ENCODE measurements at places on chromosomes 12 and 14.

DNA sequence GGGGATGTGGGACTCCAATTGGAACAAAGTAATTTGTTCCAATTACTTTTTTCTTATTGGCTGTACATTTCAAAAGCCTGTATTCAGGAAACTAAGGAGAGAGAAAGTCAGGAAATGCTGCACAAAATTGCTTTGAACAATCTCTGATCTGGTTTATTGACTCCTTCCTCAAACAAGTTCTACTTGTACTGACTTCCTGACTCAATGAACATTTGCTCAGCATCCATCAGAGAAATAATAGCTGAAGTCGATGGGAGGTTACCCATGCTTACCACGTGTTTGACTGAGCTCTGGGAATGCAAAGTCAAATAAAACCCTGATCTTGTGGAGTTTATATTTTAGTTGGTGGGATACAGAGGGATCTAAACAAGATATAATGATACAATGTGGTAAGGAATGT lies 15.4 kb upstream of the C12orf75 start:
- no peak for DNase-seq

DNA sequence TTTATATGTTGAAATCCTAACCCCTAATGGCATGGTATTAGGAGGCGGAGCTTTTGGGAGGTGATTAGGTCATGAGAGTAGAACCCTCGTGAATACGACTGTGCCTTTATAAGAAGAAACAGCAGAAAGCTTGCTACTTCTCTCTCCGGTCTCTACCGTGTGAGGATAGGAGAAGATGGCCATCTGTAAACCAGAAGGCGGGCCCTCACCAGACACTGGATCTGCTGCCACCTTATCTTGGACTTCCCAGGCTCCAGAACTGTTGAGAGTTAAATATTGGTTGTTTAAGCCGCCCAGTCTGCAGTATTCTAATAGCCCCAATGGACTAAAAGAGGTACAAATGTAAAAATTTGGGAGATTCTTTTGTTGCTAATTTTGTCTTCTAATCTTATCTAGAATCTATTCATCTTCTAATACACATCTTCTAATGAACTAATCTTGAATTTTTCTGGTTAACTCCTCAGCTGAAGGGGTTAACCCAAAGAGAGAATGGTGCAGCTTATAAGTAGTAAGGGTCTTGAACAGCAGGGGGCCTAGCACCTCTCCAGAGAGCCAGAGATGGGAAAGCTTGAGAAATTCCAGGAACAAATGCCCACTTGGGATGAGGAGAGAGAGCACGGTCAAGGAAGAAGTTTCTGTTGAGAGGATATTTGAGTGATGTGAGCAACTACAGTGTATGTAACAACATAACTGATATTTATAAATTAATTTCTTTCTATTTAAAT lies 264.0 kb upstream of the GRIP1 start:
- no peak for DNase-seq

- DNase-seq: no peak
Measured at GRCh38 chr12:39427360-39427808, 15.5 kb downstream of the KIF21A start.

DNA sequence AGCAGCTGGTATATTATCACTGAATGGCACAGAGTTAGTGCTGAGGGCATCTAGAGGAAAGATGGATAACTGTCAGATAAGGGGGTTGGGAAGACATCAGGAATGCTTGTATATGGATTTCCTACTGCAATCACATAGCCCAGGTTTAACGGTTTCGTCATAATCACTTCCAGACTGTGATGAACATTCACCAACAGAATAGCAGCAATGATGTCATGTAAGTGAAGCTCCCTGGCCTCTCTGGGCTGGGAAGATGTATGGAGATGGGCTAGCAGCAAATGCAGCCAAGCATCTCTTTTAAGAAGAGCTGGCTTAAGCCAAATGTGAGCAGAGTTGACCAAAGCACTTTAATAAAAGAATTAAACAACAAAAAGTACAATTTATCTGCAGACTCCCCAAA lies 714.6 kb downstream of the GALC start:
- DNase-seq: no peak

GRCh38 chr14:21880918-21881317 lies 207.3 kb upstream of the OR4E1 start:
- DNase-seq: no peak

DNA sequence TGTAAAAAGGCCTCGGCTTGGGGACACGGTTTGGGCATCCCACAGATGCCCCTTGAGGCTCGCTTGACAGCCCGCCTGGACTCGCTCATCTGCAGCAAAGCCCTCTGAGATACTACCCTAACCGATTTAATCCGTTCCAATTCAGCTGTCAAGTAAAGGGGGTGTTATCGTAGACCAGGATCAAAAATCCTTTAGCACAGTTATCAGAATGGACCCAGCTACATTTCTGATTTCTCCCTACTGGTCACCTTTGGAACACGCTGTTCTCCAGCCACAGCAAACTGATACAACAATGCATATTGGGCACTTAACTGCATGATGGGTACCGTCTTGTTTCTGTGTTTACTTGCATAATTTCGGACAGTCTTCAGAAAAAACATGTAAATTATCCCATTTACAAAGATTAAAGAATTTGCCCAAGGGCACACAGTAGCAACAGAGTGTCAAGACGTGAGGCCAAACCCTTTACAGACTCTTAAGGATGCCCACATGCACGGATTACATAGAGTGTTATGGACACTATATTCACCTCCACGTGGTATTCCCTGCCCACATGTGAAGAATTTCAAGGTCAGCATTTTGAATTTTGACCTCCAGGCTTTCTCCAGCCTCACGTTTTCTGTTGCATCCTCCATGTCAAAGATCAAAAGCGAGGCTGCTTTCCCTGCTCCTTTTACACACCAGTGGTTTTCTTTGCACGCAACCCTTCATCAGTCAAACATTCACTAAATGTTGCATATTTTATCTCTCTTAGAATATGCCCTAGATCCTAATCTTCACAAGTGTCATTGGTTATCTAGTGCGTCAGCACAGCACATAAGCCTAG lies 3.2 kb upstream of the DUSP6 start:
- no peak for DNase-seq

GRCh38 chr14:39426605-39427004 lies 5.6 kb downstream of the FBXO33 start:
- peak; percentile 44 for DNase-seq

GRCh38 chr12:108147279-108147678 lies 18.2 kb downstream of the WSCD2 start:
- no peak for DNase-seq

DNA sequence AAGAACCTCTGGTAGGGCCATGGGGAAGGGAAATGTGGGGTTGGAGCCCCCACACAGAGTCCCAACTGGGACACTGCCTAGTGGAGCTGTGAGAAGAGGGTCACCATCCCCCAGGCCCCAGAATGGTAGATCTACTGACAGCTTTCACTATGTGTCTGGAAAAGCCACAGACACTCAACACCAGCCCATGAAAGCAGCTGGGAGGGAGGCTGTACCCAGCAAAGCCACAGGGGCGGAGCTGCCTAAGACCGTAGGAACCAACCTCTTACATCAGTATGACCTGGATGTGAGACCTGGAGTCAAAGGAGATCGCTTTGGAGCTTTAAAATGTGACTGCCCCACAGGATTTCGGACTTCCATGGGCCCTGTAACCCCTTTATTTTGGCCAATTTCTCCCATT lies 97.8 kb downstream of the HMGA2 start:
- DNase-seq: no peak

DNA sequence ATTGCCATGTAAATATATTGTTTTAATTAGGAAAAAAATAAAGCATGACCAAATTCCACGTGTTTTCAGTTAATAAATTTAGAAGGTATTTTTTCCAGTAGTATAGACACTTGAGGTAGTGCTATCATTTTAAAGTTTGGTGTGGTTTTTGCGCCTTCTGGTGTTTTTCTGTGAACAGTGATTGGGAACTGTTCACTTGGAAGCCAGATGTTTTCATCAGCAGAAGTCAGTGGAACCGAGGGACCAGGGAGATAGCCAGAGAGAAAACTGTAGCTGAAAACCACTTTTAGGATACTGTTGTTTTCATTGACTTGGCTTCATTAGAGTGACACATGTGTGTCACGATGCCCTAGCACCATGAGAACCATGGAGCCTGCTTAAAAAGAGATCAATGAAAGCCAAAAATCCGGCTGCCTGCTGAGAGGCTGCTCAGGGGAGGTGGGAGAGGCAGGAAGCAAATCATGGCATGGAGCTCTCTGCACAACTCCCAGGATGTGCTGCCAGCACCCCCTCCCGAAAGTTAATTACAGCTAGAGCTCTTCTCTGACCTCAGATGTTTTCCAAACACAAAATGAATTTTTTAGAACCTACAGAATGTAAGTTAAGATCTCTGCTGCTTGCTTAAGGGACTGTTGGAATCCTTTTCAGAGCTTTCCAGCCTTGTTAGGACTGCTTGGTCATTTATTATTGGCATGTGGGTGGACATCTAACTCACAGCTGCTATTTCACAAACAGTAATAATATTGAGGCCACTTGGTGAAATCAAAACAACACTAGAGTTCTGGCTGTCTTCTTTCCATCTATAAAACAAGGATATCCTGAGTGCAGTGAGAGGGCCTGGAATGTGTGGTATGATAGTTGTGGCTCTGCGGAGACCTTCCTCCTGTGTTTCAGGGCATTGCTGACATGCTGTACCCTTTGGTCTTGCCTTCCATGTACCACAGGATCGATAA lies 192.3 kb downstream of the ANO4 start:
- peak; percentile 66 for DNase-seq

GRCh38 chr14:61385002-61385685 lies 63.8 kb downstream of the PRKCH start:
- no peak for DNase-seq

DNA sequence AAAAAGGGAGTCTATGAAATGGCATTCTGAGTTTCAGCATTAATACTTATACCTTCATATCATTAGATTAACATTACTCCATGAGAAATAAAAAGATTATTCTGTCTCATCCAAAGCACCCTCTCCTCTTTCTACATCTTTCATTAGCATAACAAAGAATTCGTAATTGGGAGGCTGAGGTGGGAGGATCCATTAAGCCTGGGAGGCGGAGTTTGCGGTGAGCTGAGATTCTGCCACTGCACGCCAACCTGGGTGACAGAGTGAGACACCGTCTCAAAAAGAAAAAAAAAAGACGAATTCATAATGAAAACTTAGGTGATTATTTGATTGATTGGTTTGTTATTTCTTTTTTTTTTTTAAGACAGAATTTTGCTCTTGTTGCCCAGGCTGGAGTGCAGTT lies 1.8 kb upstream of the CDK17 start:
- DNase-seq: no peak

GRCh38 chr12:116916714-116917114 lies 6.0 kb downstream of the FBXW8 start:
- DNase-seq: peak; percentile 52

- DNase-seq: peak; percentile 58
Measured at GRCh38 chr12:123384994-123385376, 1.1 kb downstream of the KMT5A start.

DNA sequence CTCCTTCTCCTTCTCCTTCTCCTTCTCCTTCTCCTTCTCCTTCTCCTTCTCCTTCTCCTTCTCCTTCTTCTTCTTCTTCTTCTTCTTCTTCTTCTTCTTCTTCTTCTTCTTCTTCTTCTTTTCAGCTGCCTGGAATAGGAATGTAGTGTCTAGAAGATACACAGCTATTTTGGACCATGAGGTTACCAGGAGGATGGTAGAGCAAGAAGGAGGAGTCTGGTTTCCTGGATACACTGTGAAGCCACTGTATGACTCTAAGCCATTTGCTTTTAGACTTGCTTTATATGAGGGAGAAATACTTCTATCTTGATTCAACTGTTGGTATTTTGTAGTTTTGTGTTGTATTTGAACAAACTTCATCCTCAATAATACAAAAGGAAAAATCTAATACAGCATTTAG lies 3.0 kb upstream of the MYBPC1 start:
- DNase-seq: no peak

DNA sequence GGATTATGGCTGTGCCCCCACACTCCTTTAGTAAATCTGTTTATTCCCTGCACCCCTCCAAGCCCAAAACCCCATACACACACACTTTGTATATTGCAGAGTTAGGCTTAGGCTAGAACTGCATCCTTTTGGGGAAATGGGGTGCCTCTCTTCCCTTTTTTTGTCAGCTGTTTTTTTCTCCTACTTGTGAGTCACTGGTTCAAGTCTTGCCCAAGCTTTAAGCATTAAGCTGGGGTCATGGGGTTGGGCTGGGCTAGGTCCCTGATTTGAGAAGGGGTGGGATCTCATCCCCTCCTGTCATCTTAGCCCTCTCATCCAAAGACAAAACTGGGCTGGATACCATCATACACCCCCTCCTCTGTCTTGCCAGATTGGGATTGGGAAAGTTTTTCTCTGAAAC lies 1.6 kb downstream of the LRP1 start:
- peak; percentile 66 for DNase-seq

DNA sequence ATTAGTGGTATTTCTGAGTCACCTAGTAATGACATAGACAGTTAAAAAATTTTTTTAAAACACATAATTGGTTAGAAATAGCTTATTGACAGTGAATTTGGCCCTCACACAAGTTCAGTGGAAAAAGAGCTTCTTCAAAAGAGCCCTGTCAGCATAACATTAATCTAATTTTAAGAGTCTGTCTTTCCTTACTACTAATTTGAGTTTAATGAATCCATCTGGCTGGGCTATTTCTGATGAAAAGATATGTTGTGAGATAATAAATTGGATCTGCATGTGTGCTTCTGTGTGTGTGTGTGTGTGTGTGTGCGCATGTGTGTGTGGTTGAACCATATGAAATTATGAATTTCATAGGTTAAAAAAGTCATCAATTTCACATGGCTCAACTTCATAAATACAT lies 1045.2 kb downstream of the FLRT2 start:
- DNase-seq: no peak

DNA sequence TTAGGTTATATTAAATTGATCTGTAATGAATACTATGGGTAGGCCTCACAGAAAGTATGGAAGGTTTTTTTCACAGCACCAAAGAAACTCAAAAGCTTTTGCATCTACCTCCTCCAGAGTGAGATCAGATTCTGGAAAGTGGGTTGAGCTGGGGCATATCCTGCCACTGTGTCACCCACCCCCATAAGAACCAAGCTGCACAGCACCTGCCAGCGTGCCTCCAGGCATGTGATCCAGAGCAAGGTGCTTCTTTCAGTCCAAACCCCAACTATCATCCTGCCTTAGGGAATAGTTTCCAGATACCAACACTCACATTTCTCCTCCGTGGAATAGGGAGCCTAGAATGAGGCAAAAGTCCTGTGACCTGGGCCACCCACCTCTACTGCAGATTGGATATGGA lies 42.6 kb upstream of the PRB2 start:
- DNase-seq: no peak

- peak; percentile 56 for DNase-seq
Measured at GRCh38 chr12:120259418-120260202, 5.9 kb downstream of the PXN start.

GRCh38 chr12:131860472-131861260 lies 32.5 kb downstream of the MMP17 start:
- peak; percentile 62 for DNase-seq

DNA sequence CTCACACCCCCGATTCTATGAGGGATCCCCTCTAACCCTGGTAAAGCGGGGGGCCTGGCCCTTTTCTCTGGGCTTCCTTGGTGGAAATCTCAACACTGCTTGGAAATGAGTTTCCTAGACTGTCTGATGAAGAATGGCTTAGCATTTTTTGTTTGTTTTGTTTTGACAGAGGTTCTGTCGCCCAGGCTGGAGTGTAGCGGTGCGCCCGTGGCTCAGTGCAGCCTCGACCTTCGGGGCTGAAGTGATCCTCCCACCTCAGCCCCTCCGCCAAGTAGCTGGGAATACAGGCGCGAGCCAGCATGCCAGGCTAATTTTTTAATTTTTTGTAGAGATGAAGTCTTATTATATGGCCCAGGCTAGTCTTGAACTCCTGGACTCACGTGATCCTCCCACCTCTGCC lies 30.3 kb downstream of the TC2N start:
- DNase-seq: no peak

GRCh38 chr12:2772370-2772769 lies 22.4 kb upstream of the FKBP4 start:
- no peak for DNase-seq
